ENCODE measurements at places on chromosomes 3 and 15.
A peak's percentile ranks its signal among the peaks of the same experiment; 100 is the strongest.

DNA sequence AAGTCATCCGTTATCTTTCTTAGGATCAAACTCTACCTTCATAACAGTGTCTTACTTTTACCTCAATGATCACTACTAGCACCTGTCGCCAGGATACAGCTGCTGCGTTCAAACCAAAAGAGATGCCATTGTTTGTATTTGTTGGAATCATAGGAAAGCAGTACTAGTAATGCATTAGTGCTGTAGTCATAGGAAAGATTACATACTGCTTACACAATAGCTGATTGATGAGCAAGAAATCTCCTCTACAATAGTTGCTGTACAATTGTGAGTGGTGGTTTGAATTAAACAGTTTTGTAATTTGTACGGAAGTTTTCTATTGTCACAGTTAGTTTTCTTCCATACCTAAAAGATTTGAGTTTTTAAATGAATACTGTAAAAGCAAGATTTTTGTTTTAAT is 21.4 kb downstream of the ACAP2 start:
- no peak for DNase-seq

GRCh38 chr15:85485956-85486567 is 105.7 kb downstream of the AKAP13 start:
- DNase-seq = peak; percentile 77

GRCh38 chr3:86828751-86829150 is 162.2 kb downstream of the VGLL3 start:
- no peak for DNase-seq

DNA sequence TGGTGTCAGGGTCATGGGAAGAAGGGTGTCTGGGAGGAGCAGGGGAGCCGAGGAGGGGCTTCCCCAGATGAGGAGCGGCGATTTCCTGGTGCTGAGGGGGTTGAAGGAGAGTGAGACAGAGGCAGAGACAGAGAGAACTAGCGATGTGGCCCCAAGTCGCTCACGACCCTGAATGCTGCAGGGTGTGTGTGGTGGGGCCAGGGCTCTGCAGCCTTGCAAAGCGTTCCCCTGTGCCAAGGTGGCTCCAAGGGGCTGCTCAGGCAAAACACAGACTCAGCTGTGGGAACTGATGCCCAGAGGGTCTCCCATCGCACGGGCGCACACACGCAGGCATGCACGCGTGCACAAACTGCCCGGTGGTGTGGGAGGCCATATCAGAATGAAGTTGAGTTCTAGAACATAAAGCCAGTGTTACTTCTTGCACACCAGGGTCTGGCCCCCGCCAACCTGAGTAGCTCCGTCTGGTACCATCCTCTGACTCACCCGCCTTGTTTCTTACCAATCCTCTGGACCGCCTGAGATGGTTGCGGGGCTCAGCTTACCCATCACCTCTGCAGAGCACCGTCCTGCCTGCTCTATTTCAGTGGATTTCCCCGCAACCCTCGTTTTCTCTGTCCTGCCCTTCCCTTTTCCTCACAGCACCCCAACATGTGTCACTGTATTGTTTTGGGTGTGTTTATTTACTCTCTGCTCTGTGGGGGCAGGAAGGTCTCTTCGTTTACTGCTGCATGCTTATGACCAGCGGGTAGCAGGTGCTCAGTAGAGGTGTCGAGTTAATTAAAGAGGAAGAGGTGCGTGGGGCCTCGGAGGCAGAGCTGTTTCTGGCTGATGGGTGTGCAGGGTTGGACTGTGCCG is 4.5 kb downstream of the MELTF start:
- DNase-seq = no peak

DNA sequence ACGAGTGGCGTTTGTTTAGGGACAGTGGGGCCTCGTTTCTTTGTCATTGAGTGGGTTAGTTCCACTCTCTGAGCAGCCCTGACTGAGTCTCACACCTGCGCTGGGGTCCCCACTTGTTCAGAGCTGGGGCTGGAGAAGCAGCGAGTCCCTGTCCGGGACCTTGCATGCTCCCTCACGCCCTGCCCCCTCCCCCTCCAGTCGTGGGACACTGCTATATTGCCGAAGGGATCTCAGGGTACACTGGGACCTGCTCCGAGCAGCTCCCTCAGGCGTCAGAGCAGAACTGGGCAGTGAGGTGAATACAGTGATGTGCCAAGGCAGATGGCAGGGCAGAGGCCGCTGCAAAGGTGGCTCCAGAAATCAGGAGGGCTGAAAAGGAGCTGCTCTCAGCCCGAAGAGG is 59.9 kb upstream of the KLF13 start:
- no peak for DNase-seq

DNA sequence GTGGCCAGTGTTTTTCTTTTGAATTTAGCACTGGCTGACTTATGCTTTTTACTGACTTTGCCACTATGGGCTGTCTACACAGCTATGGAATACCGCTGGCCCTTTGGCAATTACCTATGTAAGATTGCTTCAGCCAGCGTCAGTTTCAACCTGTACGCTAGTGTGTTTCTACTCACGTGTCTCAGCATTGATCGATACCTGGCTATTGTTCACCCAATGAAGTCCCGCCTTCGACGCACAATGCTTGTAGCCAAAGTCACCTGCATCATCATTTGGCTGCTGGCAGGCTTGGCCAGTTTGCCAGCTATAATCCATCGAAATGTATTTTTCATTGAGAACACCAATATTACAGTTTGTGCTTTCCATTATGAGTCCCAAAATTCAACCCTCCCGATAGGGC is 43.5 kb downstream of the AGTR1 start:
- DNase-seq = no peak

- DNase-seq = peak; percentile 52
Measured at GRCh38 chr3:160447544-160447943, 2.0 kb downstream of the TRIM59 start.

DNA sequence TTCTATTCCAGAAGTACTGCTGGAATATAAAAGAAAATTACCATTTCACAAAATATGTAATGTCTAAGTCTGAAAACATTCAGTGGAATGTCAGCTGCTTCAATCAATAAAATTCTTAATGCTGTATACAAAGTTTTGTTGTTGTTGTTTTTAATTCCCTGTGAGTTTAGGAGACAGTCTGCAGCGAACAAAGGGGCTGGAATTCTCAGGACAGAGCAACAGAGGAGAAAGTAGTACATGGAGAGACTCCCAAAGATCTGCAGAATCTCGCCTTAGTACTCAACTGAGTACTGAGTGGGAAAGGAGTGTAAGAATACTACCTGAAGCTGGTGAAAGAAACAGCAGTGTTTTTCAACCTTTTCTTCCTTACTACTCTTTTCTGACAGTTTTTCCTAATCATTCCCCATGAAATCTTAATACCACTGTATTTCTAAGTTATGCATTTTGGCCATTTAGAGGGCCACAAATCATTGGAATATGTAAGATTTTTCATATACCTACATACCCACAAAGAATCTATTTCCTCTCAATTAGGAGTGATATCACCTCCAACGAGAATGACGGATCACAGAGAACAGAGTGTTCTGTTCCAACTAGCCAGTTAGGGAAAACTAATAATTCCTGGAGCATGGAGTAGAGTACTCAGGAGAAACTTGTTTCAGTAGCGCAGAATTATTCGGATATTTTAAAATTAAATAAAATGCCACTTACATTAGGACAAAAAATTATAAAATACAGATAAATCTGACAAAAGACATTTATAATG is 16.0 kb downstream of the ANKRD28 start:
- DNase-seq = no peak

- no peak for DNase-seq
Measured at GRCh38 chr3:70603103-70603502, 290.7 kb upstream of the MDFIC2 start.

- no peak for DNase-seq
Measured at GRCh38 chr3:25527801-25528200, 99.7 kb downstream of the RARB start.

GRCh38 chr15:64148168-64148567 is 3.4 kb upstream of the SNX22 start:
- no peak for DNase-seq

- peak; percentile 70 for DNase-seq
Measured at GRCh38 chr3:158152186-158152585, 42.3 kb downstream of the RSRC1 start.

DNA sequence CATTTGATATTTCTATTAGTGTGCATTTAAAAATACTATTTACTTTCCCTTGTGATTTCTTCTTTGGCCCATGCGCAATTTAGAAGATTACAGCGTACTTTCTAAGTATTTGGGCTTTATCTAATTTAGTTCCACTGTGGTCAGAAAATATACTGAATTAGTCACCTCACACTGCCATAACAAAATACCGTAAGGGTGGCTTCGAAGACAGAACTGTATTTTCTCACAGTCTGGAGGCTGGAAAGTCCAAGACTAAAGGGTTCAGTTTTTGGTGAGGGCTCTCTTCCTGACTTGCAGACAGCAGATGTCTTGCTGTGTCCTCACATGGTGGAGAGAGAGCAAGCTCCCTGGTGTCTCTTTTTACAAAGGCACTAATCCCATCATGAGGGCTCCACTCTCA is 286.2 kb downstream of the ADAMTSL3 start:
- no peak for DNase-seq

- DNase-seq = peak; percentile 61
Measured at GRCh38 chr15:57667171-57667849, 39.2 kb upstream of the POLR2M start.

- DNase-seq = peak; percentile 52
Measured at GRCh38 chr3:42118762-42119361, 27.7 kb downstream of the TRAK1 start.

DNA sequence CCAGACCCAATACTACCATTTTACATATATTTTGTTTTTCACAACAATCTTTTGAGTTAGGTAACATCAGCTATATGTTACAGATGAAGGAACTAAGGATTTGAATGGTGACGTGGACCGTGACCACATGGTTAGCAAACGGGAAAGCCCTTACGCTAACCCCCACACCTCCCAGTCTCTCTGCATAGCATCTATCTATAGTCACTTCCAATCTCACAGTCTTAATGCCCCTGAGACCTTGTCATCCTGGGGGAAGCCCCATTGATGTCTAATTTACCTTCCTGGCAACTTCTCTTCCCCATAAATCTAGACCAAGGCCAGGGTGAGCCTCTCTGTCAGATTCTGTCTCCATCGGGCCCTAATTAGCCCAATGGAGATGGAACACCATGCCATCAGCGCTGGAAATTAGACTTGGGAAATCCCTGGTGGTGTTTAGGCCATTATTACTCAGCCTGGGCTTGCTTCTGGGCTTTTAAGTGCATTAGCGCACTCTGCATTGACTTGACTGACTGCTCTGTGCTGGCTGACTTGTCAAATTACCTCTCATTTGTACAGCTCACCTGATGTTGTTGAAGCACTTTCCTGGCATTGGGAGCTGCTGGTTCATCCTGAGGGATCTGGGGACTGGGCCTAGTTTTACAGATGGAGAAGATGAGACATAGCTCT is 34.0 kb upstream of the SH3GL3 start:
- no peak for DNase-seq

GRCh38 chr3:11641683-11642430 is 1.9 kb downstream of the VGLL4 start:
- DNase-seq = no peak
